ENCODE measurements at places on chromosomes 4 and X.

DNA sequence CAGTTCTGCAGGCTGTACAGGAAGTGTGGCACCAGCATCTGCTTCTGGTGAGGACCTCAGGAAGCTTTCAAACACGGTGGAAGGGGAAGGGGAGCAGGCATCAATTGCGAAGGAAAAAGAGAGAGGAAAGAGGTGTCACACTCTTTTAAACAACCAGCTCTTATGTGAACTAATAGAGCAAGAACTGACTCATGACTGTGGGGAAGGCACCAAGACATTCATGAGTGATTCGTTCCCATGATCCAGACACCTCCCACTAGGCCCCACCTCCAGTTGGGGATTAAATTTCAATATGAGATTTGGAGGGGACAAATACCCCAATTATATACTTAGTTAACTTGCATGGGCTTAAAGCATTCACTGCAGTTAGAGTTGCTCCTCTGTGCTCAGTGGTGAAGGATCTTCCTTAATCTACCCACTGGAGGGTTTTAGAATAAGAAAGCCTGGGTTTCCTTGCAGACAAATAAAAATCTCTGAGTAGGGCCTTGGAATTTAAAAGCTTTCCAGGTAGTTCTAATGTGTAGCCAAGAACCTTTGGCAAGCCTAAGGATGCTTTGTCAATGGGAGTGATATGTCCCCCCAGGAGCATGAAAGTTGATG is 60.0 kb downstream of the SYNPO2 start:
- no peaks in the 10 kb centered on the region for H3K36me3 ChIP-seq
- peaks cover 1% of the 10 kb centered on the region for H3K27me3 ChIP-seq
- H3K27ac ChIP-seq, result no peak overlapping the region
- H3K4me3 ChIP-seq, result no peak overlapping the region

- no peak overlapping the region for H3K4me3 ChIP-seq
- no peaks in the 10 kb centered on the region for H3K27me3 ChIP-seq
- no peak for DNase-seq
- no peak overlapping the region for H3K27ac ChIP-seq
These were observed 97.4 kb downstream of the PJA1 start for GRCh38 chrX:69067841-69068240.

DNA sequence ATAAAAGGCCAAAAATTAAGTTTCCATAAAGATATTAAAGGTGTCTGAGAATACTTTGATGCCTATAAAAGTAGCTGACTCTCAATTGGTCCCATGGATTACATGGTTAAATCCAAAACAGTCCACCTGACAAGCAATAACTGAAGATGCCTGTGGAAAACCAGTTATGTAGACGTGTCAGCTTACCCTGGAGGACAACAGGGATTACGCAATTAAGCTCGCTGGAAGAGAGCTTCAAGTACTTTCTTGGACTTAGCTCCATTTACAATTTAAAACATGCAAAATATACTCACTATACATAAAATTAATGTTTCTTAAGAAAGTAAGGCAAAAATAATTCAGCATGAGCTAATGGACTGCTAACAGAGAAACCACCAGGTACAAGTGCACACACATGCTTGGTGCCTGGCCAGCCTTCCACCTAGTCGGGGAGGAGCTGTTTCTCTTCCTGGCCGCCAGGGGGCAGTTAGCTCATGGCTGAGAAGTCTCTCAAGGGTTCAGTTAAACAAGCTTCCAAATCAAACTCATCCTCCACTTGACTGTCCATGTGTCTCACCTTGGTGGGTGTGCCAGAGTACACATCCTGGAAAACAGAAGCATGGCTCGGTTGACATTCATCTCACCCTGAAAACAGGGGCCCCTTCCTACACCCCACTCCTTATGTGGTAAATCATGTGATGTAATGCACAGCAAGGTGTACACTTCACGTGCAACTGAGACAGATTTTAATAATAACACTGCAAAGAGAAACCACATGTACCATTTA is 9.2 kb upstream of the FAM53A start:
- peaks cover 52% of the 10 kb centered on the region for H3K36me3 ChIP-seq
- no peak overlapping the region for H3K4me3 ChIP-seq
- H3K4me1 ChIP-seq, result peaks cover 3% of the 10 kb centered on the region
- peak overlapping the region; percentile 70 for H3K27ac ChIP-seq
- peak; percentile 80 for DNase-seq

DNA sequence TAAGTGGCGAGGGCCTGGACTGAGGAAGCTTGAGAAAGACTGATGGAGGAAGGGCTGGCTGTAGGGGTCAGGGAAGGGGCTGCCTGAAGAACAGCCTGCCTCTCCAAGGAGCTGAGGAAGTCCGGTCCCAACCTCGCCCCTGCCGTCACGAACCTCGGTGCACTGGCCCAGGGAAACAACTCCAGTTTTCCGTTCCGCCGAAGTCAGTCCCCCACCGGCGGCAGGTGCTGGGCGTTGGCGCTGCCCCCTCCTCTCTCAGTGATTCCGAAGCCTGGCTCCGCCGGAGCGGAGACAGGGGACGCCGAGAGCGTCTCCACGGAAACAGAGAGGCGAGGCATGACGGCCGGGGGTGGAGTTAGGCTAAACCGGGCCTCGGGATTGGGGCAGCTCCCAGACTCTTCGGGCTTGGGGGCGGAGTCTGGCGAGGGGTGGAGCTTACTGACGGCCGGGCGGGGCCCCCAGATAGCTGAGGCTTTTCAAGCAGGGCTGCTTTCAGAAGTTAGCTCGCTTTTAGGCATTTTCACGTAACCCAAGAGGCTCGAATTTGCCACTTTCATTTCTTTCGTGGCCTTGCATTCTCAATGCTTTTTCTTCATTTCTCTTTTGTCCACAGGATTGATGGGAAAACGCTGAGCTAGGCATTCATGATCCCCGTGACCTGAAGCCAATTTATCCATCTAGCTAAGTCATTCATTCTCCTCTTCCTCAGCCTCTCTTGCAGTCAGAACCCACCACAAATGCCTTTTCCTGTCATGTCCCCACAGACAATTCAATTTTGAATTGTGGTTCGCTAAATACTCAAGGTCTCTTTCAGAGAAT is at the start of gene TTC29:
Gene TTC29 (minus strand): TSS at position 309 of the 819 bp plus-strand sequence. CDS start 5,969 bp downstream, outside the sequence.
- DNase-seq, result peak; percentile 91
- H3K4me1 ChIP-seq, result peaks cover 19% of the 10 kb centered on the region
- peaks cover 21% of the 10 kb centered on the region for H3K27me3 ChIP-seq
- H3K27ac ChIP-seq, result no peak within 1 kb of the TSS
- H3K36me3 ChIP-seq, result no peaks in the 10 kb centered on the region

DNA sequence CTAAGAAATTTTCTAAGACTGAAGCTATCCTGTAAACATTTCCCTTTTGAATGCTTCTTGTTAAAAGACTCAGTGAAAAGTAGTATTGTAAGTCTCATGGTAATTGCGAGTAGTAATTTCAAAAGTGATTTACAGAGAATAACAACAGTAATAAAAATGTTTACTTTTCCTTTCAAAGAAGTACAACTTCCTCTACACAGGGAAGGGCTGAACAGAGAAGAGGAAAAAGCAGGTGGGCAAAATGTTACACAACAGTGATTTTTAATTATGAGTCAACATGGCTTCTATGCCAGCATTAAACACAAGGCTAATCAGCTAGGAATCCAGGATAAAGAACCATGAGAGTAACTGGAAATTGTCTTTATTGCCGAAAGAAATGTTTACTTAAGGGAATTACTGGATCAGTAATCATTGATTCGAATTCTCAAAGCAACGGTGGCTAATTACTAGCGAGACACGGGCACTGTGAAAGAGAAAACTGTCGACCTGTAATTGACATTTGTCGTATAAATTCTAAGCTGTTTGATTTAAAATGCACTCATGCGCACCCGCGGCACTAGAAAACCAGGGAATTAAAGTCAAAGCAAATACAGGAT is 15.4 kb downstream of the UTP3 start:
- H3K4me3 ChIP-seq, result peak overlapping the region; percentile 85
- H3K4me1 ChIP-seq, result peaks cover 17% of the 10 kb centered on the region
- no peaks in the 10 kb centered on the region for H3K27me3 ChIP-seq
- no peaks in the 10 kb centered on the region for H3K36me3 ChIP-seq

- DNase-seq, result no peak
- no peak overlapping the region for H3K4me3 ChIP-seq
- H3K27ac ChIP-seq, result no peak overlapping the region
- no peaks in the 10 kb centered on the region for H3K36me3 ChIP-seq
- no peaks in the 10 kb centered on the region for H3K4me1 ChIP-seq
- H3K27me3 ChIP-seq, result peaks cover 1% of the 10 kb centered on the region
These were observed 161.7 kb upstream of the NAP1L5 start for GRCh38 chr4:88859191-88859812.

- H3K4me3 ChIP-seq, result no peak overlapping the region
- no peak overlapping the region for H3K27ac ChIP-seq
- no peak for DNase-seq
- no peaks in the 10 kb centered on the region for H3K36me3 ChIP-seq
These were observed 136.1 kb downstream of the C4orf33 start for GRCh38 chr4:129231945-129232588.

DNA sequence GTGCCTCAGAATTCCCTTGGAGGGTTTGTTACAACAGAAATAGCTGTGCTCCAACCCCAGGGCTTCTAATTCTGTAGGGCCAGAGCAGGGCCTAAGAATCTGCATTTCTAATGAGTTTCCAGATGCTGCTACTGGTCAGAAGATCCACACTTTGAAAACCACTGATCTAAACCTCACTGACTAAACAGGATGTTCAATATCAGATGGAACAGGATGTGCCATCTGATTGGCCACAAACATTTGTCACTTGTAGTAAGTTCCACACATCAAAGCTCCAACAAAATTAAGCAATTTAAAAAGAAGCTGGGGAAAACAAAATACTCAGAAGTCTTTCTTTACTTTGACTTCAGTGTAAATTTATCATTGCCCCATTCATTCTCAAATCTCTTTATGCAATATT is 14.3 kb downstream of the CASK start:
- peaks cover 19% of the 10 kb centered on the region for H3K36me3 ChIP-seq
- no peaks in the 10 kb centered on the region for H3K27me3 ChIP-seq

DNA sequence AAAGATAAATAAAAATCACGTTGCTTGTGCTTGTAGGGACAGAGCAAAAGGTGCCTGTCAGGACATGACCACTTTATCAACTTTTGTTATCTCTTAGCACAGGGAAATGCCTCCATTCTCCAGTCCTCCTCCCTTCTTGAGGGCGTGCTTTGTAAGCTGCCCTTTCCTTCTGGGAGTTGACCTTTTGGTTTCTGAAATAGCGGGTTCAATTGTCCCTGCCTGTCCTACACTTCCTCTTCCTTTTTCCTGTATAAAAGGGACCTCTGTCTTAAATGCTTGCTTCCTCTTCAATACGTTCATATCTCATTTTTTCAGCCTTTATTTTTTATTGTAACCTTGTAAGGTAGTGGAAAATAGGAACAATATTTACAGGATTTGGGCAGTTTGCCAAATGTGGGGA is 153.5 kb downstream of the SH3BGRL start:
- H3K4me1 ChIP-seq, result no peaks in the 10 kb centered on the region
- no peaks in the 10 kb centered on the region for H3K36me3 ChIP-seq
- DNase-seq, result no peak
- no peak overlapping the region for H3K27ac ChIP-seq

GRCh38 chr4:48187813-48188212 is 53.8 kb upstream of the TXK start:
- H3K4me1 ChIP-seq, result no peaks in the 10 kb centered on the region
- H3K36me3 ChIP-seq, result no peaks in the 10 kb centered on the region
- no peak overlapping the region for H3K4me3 ChIP-seq
- no peak overlapping the region for H3K27ac ChIP-seq
- H3K27me3 ChIP-seq, result no peaks in the 10 kb centered on the region

- H3K27ac ChIP-seq, result no peak within 1 kb of the TSS
- no peaks in the 10 kb centered on the region for H3K36me3 ChIP-seq
- H3K4me3 ChIP-seq, result peak within 1 kb of the TSS; percentile 76
- peaks cover 29% of the 10 kb centered on the region for H3K27me3 ChIP-seq
- DNase-seq, result peak; percentile 46
- peaks cover 9% of the 10 kb centered on the region for H3K4me1 ChIP-seq
These were observed at the start of gene WNK3 for GRCh38 chrX:54357414-54358377. TSS of gene WNK3 (minus strand) at chrX:54358046.

DNA sequence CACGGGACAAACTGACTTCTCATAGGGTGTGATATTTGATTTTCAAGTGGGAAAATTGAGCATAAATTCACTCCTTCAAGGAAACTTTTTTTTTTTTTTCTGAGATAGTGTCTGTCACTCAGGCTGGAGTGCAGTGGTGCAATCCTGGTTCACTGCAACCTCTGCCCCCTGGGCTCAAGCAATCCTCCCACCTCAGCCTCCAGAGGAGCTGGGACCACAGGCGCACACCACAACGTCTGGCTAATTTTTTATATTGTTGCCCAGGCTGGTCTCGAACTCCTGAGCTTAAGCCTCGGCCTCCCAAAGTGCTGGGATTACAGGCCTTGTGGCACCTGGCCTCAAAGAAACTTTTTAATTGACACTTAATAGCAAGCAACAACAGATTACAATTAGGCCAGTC is 13.8 kb downstream of the CLDN34 start:
- DNase-seq, result no peak
- H3K27me3 ChIP-seq, result no peaks in the 10 kb centered on the region
- H3K27ac ChIP-seq, result no peak overlapping the region
- no peak overlapping the region for H3K4me3 ChIP-seq
- no peaks in the 10 kb centered on the region for H3K36me3 ChIP-seq
- H3K4me1 ChIP-seq, result no peaks in the 10 kb centered on the region

DNA sequence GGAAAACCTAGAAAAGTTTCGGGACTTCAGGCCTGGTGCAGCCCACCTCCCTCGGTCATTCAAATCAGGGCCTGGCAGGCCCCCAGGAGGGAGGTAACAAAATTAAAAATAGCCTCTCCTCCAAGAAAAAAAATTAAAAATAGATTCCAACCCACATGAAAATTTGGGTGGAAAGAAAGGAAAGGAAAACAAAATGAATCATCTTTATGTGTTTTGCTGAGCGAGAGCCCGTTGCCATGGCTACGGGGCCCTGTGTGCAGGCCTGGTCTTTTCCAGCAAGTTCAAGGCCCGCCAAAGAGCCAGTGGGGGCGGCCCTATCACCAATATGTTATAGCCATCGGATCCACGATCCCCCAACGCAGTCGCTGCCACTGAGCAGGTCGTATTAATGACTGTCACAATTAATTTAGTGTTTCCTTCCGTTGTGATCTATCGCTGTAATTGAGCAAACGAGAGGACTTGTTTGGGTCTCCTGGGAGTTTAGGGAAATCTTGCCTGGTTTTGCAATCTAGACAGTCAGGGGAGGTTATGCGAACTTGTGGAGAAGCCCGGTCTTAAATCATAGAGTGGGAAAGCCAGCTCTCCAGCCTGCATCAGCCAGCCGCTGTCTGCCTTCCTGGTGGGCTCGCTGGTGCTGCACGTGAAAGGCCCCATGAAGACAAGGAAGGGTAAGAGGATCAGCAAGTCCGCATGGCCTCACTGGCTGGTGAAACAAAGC is 452.4 kb downstream of the BCOR start:
- peak; percentile 27 for DNase-seq
- no peak overlapping the region for H3K4me3 ChIP-seq
- no peak overlapping the region for H3K27ac ChIP-seq
- no peaks in the 10 kb centered on the region for H3K27me3 ChIP-seq
- H3K4me1 ChIP-seq, result peaks cover 20% of the 10 kb centered on the region

- H3K4me3 ChIP-seq, result no peak overlapping the region
- peaks cover 16% of the 10 kb centered on the region for H3K4me1 ChIP-seq
- peak overlapping the region; percentile 59 for H3K27ac ChIP-seq
- H3K27me3 ChIP-seq, result no peaks in the 10 kb centered on the region
- DNase-seq, result no peak
These were observed 63.4 kb upstream of the MAB21L2 start for GRCh38 chr4:150518559-150518958.

Measured in activated CD8-positive, alpha-beta T cell treated with anti-CD3 and anti-CD28 coated beads for 36 hours (primary cell).